NCI-H1417 (cell line): ENCODE measurements at places on chromosomes 3 and 15.

GRCh38 chr15:52658955-52659354, 20.2 kb downstream of the ATOSA start:
- no peak for DNase-seq

DNA sequence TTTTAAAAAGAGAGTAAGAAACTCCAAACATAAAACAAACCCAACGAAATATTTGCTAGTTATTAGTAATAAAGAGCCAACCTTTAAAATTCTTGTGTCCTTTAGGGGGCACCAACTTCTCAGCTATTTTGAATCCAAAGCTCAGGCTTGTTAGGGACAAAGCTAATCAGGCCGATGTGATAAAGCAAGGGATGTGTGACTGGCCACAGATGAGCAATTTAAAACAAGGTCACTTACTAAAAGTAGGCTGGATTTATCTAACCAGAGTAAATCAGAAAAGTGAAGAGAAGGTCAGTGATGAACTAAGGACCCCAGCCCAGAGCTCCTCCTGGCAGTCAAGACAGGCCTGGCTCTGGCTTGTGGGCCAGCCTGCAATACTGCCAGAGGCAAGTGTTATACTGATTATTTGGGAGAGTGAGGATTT, 108.5 kb downstream of the CYP19A1 start:
- peak; percentile 72 for DNase-seq

DNA sequence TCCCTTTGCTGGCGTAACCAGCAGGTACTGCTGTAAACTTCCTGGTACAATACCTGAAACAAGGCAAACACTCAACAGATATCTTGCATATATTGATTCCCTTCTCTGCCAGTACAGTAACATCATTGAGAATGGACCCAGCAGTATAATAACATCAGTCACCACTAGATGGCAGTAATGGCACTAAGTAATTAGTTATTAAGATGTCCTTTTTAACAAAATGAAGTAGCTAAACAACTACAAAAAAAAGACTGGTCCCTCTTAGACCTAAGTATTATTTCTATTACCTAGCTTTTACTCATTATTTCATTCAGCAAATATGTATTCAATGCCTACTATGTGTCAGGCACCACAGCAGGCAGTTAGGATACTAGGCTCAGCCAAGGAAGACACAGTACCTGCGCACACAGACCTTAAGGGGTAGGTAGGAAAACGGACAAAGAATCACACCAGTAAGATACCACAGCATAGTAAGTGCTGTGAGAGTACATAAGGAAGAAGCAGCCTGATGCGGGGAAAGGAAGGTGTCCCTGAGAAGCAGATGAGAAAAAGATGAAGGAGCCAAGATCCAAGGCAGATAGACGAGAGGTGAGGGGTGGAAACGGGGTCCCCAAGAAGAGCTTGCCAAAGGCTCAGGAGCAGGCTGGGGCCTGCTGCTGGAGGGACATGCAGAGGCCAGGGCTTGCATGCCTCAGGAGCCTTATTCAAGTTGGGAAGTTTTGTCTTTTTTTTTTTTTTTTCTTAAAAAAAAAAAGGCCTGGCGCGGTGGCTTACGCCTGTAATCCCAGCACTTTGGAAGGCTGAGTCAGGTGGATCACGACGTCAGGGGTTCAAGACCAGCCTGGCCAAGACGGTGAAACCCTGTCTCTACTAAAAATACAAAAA, 102.7 kb upstream of the CHD2 start:
- peak; percentile 62 for DNase-seq

- DNase-seq: no peak
These were observed 1013.3 kb downstream of the TUSC7 start for GRCh38 chr3:117722856-117723255.

DNA sequence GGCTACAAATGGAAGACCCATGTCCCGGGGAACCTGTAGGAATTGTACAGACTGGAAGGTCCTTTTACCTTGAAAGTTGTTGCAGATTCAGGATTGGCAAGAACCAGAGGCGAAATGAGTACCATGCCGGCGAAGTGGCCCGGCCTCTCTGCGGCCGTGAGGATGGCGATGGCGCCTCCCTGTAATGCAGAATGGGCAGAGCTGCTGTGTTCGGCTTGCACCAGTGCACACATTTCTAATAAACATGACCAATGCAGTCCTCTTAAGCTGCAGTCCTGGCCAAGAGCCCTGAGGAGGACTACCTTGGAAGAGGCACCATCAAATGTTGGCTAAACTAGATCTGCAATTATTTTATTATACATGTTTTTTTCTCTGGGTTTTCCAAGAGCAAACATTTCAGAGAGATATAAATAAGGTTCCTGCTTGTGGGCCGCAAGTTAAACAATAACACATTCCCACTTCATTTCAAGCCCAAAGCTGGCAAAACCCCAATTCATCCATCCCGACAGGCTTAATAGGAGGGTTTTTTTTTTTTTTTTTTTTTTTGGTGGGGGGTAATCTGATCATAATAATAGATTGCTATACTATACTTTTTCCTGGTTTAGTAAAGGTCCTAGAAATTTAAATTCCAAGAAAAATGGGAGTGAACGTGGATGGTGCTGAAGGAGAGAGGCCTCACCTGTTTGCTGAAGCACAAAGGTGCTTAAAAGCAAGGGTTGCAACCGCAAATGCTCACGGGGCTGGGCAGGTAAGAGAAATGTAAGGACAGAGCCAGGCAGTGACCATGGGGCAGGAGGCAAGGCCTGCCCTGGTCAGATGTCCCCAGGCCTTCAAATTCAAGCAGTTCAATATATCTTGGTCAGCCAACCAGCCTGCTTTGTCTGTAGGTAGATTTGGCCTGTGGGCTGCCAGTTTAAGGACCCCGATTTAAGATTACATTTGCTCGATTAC, 48.5 kb downstream of the ABTB1 start:
- peak; percentile 11 for DNase-seq

GRCh38 chr3:52904000-52904399, 6.7 kb upstream of the STIMATE start:
- no peak for DNase-seq

GRCh38 chr3:42852441-42852840, 23.2 kb downstream of the CYP8B1 start:
- DNase-seq: no peak

GRCh38 chr3:184384342-184384741, 4.5 kb downstream of the CHRD start:
- DNase-seq: no peak

GRCh38 chr15:69973880-69974279, 123.8 kb downstream of the TLE3 start:
- no peak for DNase-seq

DNA sequence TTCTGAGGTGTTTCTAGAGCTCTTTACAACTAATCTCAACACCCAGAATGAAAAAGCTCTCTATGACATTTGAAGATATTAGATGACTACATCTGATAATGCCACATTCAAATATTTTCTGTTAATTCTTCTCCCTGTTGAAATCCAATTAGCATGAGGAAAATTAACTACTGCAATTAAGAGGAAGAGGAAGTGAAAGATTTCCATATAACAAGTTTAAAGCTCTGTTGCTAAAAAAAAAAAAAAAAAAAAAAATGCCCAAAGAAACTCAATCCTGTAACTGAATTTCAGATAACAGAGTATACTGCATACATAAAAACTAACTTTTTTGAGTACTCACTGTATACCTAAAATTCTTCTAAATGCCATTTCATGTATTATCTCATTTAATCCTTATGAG, 109.8 kb downstream of the TNIK start:
- no peak for DNase-seq

DNA sequence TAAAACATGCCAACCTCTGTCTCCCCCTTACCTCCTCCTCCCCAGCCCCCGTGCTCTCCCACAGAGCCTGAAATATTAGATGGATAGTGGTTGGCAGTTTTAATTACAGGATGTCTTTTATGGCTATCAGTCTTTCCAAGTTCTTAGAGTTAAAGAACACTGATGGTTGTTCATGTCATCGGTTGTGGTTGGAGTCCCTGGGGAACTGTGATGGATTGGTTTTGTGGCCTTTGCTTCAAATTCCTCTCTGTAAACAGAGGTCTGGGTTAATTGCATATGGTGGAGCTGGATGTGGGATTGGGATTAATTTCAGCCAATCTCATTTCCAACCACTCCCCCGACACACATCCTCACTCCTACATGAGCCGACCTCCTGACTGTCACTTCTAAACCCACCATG, 164.5 kb upstream of the PROK2 start:
- DNase-seq: peak; percentile 2

DNA sequence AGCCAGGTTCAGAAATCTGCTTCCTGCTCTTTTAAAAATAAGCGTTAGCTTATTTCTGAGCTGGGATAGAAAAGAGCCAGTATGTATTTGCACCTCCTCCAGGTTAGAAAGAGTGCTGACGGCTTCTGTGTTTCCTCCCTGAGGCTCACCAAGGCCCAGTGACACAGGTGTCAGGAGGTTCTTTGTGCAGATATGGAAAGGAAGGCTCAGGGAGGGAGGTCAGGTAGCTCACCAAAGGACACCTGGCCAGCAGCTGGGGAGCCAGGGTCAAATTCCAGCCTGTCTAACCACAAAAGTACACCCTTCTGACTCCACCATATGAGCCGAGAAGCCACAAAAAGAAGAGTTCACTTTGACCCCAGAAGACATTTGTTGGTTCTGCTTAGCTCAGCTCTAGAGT, 201.0 kb upstream of the WNT5A start:
- no peak for DNase-seq

- no peak for DNase-seq
These were observed 32.3 kb upstream of the ARNT2 start for GRCh38 chr15:80371924-80372323.

- DNase-seq: no peak
These were observed 13.0 kb downstream of the AGTR1 start for GRCh38 chr3:148710665-148711064.

- DNase-seq: no peak
These were observed 40.2 kb downstream of the TRANK1 start for GRCh38 chr3:36904641-36905040.
